ENCODE measurements at places on chromosomes 5 and 9.

DNA sequence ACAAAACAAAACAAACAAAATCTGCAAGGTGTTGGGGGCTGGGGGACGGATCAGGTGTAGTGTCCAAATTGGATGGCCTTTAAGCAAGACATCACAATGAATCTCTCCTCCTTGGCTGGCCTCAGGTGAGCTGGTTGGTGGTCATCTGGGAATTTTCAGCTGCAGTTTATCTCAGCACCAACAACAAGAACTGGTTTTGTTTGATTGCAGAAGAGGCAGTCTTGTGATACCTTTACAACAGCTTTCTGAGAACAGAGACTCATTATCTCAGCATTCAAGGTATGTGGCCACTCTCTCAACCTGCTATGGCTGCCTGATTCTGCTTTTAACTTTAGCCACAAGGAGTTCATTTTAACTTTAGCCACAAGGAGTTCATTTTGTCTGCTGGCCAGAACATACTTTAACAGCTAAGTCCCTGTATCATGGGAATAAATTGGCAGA lies 1543.4 kb downstream of the EFNA5 start:
- no peak for DNase-seq

DNA sequence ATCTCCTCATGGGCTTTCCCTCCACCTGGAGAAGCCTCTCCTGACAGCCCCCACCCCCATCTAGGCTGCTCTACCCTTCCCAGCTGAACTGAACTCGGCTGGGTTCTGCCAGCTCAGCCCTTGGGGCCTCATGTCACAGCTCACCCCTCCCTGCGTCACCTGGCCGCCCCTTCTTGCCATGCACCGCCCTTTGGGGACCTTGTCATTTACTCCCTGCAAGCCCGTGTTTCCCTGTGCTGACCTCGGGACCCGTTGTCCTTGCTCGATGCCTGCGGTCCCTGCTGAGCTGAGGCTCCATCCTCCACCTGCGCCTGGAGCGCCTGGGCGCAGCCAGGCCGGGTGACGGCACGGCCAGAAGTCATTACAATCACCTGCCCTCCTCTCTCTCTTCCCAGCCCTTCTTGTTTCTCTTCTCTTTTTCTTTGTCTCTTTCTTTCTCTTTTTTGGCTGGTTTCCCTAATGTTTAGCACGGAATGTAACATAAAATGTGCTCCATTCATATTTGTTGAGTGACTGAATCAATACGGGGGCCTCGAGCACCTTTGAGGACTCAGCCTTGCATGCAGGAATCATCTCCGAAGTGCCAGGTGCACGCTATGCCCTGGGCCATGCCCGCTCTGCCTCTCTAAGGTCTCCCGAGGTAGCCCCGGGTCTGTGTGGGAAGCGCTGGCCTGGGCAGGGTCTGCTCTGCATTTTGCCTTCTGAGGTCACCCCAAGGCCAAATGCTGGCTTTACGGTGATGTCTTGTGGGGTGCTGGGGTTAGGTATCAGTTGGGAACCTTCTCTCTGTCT lies 48.1 kb upstream of the COL5A1 start:
- DNase-seq = no peak

- DNase-seq = no peak
Measured at GRCh38 chr5:179866241-179867078, 7.8 kb upstream of the MRNIP start.

DNA sequence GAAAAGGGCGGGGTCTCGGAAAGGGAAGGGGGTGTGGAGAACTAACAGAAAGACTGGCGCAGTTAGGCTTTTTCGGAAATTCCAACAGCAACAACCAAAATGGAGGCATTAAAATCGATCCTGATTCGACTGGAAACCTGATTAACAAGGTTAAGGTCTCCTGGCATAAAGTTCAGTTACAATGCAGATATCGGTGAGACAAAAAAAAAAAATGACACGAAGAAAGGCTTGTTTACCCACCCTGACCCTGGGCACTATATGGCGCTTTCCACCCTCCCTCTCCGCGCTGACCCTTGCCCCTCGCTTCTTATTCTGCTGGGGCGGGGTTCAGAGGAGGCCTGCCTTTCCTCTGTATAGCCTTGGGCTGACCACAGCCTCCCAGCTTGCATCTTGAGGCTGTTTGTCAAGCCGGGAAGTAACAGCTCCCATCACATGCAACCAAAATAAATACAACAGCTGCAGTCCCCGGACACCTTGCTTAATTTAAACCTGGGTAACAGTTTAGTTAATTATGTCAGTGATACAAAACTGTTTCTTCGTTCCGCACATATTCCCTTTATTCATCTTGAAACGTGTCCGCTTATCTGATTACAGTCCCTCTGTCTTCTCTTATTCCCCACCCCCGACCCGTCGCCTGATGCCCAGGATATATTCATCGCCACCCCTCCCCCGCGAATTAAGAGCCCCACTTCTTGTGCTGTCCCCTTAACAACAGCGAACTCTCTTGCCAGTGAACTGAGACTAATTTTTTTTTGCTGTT lies 795 bp upstream of the PJA2 start:
- peak; percentile 7 for DNase-seq

DNA sequence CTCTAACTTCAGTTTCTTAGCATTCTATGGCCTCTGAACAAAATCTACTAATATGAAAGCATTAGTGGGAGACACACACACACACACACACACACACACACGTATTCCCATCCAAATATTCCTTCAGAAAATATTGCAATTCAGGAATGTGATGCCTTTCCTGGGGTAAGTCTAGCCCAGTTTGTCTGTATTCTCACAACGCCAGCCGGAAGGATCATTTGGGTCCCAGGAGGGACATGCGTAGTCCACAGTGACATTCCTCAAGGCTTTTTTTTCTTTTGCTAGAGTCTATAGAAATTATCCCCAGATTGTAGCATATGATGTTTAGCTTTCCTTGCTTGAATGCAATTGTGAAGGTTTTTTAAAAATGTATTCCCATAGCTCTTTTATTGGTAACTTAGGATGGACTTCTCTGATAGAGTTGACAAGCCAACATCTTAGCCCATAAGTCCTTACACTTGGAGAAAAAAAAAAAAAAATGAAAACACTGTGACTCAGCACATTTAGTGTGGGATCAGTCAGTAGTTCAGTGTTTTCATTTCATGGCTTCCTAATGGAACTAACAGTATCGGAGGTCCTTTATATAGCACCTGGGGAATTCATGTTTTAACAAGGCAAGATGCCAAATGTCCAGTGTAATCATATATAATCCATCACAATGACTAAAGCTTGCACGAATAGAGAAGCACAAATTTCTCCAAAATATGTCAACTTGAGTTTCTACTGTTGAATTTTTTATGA lies 316.5 kb downstream of the DIRAS2 start:
- no peak for DNase-seq

DNA sequence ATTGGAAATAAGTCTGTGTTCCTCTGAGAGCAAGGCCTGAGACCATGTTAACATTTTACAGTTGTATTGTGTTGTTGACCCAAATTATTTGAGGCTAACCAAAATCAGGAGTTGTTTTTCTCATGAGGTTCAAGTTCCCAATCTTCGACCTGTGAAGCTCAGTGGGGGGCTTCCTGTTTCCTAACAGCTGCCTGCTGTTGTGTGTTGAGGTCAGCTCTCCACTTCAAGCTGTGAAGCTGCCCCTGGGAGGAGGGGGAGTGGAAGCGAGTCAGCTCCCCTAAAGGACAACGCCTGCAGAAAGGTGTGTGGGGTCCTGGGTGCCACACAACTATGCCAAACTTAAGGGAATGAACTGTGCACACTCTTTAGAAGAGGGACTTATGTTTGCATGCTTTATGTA lies 295.5 kb downstream of the IRX1 start:
- DNase-seq = no peak

- DNase-seq = peak; percentile 11
Measured at GRCh38 chr5:140114341-140115185, 654 bp downstream of the PURA start.

GRCh38 chr5:68172314-68172713 lies 43.2 kb upstream of the PIK3R1 start:
- DNase-seq = no peak

- no peak for DNase-seq
Measured at GRCh38 chr9:22229069-22229468, 217.6 kb upstream of the DMRTA1 start.

DNA sequence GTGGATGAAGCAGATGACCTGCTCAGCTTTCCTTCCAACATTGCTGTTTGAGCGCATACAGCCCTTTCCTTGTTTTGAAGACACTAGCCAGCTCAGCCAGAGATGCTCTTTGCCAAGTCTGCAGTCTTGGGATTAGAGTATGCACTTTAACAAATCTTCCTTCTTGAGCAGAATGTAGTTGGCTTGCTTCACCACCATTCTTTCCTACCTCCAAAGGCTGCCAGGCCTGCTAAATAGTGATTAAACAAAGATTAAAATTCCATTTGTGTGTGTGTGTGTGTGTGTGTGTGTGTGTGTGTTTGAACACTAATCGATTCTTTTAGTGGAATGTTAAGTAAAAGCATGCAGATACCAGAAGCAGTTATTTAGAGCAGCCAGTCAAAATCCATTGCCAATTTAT lies 97.6 kb downstream of the GALNT10 start:
- DNase-seq = no peak

DNA sequence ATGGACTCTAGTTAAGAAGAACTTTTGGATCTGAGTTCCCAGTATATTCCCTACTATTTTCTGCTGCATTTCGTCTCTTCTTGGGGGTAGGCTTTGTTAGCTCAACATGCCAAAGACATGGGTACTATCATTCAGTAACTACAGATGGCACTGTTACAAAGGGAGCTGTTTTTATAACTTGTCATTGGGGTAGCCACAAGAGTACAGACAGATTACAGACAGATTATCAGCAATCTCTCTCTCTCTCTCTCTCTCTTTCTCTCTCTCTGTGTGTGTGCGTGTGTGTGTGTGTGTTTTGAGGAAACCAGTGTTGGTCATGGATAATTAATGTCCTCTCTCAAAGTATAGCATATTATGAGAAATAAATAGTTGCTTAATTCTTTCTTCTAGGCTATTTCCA lies 116.1 kb downstream of the WDR70 start:
- DNase-seq = no peak

DNA sequence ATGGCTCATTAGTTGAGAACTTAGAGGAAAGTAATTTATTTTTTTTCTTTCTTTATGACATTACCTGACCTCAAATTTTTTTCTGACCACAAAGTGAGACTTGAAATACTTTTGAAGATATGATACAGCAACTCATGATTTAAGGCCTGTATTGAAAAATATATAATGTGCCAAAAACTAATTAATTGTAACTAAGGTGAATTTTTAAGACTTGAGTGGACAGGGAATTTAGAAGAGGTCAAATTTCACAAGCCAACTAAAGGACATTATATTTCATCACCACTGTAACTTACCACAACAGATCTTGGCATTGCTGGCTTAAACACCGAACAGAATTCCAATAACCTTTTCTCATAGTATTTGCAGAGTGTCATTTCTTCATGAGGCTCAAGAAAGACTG lies 1.8 kb downstream of the CCNH start:
- no peak for DNase-seq

GRCh38 chr5:62083247-62083646 lies 222.8 kb upstream of the KIF2A start:
- DNase-seq = no peak

GRCh38 chr5:55535199-55535905 lies 588 bp upstream of the PLPP1 start:
- no peak for DNase-seq

DNA sequence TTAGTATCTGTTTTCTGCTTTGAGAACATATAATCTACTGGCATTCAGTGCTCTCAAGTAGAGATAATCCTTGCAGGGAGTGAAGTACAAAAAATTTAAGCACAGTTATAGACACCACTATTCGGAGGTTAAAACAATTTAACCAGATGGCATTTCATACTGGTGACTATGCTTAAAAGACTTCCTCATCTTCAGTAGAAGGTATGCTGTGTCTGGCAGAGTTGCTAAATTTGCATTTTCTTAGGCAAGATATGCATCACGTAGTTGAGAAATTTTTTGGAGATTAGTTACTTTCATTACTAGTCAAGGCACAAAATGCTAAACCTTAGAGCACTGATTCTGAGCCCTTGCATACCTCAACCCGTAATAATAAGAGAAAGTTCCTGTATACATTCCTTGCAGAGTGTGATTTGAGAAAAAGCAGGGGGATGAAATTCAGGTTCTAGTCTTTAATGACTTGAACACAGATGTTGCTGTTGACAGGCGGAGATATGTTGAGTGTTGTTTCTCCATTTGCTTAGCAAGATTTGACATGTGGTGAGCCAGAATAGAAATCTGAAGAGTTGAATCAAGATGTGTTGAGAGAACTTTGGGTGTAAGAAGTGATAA lies 70.8 kb upstream of the STARD4 start:
- no peak for DNase-seq

DNA sequence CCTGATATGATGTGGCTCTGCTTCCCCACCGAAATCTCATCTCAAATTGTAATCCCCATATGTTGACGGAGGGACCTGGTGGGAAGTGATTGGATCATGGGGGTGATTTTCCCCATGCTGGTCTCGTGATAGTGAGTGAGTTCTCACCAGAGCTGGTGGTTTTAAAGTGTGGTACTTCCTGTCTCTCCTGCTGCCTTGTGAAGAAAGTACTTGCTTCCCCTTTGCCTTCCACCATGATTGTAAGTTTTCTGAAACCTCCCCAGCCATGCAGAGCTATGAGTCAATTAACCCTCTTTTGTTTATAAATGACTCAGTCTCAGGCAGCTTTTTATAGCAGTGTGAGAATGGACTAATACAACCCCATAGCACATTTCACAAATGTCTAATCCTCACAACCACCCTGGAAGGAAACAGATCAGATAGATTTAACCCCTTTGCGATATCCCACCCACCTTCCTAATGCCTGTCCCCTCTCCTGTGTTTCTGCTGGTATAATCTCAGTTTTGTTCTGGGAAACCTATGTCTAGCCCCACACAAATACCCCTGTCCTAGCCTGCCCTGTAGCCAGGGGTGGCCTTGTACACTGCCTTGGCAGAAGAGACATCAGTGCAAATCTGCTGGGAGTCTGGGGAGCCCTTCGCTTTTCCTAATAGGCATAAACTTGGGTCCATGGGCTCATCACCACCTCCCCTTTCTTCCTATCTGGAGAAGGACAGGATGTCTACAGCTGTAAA lies 157.0 kb upstream of the RAI14 start:
- no peak for DNase-seq

- DNase-seq = no peak
Measured at GRCh38 chr9:84294241-84294950, 46.2 kb downstream of the SLC28A3 start.

GRCh38 chr9:87944682-87945081 lies 26.9 kb downstream of the SPATA31C1 start:
- no peak for DNase-seq

DNA sequence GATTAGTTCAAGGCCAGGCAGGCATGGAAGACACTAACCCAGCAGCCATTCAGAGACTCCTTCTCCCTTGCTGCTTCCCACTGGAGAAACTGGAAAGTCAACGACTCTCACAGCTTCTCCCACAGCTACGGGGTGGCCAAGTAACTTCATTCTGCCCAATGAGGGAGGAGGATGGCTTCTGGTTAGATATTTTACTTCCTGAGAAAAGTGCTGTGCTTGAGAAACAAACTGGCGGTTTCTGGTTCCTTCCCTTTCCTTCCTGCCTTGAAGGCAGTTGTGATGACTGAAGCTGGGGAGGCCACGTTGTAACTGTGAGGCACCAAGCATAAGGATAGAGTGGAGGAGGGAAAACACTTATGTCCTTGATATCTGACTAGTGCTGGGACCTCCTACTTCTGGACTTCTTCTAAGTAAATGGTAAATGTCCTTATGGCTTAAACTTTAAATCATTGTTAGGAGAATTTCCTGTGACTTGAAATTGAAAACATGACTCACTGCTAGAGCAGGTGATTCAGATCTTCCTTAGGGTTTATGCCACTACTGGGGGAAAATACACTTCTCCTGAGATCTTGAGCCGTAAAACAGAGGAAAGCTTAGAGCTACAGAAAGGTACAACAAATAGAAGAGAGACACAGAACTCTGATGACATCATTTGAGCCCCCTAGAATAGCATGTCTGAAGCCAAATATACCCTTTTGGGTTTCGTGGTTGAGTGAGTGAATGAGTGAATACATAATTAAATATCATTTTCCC lies 3.1 kb upstream of the GNPDA1 start:
- DNase-seq = no peak
